ENCODE measurements at places on chromosomes 11 and 22.

DNA sequence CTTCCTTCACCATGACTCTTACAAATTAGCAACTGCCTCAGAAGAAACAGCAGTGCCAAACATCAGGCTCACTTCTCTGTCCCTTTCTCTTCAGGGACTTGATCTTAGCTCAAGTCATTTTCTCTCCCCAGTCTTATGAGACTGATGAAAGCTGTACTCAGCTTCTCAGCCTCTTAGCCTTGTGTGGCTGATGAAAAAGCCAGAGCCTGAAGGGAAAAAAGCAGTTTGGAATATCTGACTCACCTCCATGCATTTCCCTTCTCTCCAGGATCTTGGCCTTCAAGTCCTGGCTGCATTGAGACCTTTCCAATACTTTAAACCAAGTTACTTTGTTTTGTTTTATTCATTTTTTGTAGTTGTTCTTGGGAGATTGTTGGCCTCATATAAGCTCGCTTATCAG lies 195.9 kb downstream of the SPON1 start:
- DNase-seq = no peak

DNA sequence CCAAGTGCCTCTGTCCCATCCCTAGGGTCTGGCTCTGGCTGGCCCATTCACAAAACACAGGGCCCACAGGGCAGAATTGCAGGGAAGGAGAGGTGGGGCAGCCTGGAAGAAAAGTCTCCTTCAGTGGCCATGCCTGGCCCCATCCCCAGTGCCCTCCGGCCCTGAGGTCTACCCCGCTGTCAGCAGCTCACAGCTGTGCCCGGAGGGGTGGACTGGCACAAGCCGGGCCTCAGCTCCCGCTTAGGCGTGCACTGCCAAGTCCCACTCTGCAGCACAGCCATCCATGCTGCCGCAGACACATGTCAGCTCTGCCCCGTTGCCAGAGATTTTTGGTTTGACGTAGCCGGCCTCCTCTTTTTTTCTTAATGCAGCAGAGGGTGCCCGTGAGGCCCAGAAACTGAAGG lies 3.9 kb upstream of the SCN2B start:
- DNase-seq = peak; percentile 65

- peak; percentile 48 for DNase-seq
Observed at GRCh38 chr22:39290724-39291161, 28.7 kb downstream of the RPL3 start.

DNA sequence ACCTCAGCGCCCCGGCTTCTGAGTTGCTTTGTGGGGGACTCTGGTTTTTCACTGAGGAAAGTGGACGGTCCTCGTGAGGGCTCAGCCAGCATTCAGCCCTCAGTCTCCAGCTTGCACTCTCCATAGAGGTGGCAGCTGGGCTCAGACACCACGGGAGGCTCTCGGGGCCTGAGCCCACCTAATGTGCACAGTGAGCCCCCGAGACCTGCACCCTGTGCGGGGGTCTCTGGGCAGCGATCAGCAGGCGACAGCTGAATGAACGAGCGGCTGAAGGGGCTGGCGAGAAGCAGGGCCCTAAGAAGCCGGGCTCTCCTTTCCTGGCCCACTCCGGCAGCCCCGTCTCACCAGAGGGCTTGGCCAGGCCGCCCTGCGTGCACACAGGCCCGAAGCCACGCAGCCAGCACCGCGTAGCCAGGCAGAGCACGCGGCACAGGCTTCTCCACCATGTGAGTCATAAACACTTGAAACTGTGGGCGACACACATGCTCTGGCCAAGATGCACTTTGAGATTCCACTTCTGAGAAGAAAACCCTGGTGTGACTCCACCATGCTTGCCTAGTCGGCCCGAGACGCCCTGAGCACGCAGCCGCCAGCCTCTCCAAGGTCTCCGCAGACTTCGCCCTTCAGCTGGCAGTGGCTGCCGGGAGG lies 28.0 kb downstream of the TOLLIP start:
- DNase-seq = no peak

GRCh38 chr22:19168088-19168890 lies 10.2 kb downstream of the SLC25A1 start:
- DNase-seq = no peak

Data from glutamatergic neuron (in vitro differentiated cells).